8988T (cell line): ENCODE measurements at places on chromosomes 11 and 22.

- DNase-seq: no peak
These were observed 183.9 kb downstream of the DBX1 start for GRCh38 chr11:19976281-19976941.

DNA sequence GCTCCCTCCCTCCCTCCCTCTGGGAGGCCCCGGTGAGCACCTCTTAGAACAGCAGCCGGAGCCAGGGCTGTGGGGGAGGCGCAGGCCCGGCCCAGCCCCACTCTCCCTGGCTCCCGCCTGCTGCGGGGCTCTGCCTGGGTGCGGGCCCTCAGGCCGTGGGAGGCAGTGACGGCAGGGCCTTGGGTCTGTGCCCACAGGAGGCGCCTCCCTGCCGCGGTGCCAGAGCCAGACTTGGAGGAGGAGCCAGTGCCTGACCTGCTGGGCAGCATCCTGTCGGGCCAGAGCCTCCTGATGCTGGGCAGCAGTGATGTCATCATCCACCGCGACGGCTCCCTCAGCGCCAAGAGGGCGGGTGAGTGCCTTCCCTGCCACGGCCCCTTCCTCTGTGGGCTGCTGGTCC is 9.5 kb downstream of the IRF7 start:
- DNase-seq: no peak

- no peak for DNase-seq
These were observed 14.2 kb downstream of the SMCO4 start for GRCh38 chr11:93528757-93529645.

- no peak for DNase-seq
These were observed 16.2 kb upstream of the ME3 start for GRCh38 chr11:86688398-86689179.

GRCh38 chr22:46068181-46068592 is 82.1 kb upstream of the PPARA start:
- no peak for DNase-seq

DNA sequence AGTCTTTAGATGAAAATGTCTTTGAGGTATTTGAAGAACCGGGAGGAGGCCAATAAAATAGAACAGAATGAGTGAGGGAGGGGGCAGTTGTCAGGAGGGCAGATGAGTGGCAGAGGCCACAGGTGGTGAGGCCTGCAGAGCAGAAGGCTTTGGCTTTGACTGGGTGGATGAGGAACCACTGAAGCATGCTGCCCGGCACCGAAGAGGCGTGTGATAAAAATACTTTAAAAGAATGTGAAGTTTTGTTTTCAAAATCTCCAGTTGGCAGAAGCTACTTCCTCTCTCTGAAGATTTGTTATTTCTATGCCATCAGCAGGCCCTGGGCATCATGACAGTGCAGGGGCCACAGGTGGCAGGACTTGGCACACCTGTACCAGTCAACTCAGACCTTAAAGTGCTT is 6.3 kb downstream of the MS4A12 start:
- no peak for DNase-seq

GRCh38 chr11:28938091-28938490 is 829.9 kb downstream of the METTL15 start:
- DNase-seq: no peak

DNA sequence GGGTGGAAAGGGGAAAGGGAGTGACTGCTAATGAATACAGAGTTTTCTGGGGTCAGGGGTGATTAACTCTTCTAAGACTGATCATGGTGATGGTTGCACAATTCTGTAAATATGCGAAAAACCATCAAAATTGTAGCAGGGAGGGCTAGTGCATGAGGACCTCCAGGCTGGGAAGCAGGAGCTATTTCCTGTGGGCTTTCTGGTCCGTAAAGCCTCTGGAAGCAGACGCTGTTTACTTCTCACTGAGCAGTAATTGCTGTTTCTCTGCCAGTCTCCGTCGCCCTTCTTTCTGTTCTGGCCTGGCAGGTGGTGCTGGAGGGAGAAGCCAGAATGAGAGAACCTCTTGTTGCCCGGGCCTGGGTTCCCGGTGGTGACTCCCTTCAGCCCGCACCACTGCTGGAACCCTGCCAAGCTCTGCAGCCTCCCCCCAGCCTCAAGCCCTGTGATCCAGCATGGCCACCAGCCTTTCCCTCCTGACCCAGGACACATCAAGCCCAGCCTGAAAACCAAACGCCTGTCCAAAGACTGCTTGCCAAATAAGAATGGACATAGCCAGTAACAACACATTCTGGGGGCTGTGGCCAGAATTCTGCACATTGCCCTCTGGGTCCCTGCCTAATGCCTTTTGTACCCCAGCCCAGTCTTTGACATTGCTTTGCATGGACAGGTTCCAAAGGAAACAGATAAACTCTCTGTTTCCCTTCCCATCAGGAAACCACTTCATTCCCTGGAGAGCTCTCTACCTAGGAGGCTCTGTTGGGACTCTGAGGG is 201.0 kb upstream of the NAV2 start:
- DNase-seq: no peak

DNA sequence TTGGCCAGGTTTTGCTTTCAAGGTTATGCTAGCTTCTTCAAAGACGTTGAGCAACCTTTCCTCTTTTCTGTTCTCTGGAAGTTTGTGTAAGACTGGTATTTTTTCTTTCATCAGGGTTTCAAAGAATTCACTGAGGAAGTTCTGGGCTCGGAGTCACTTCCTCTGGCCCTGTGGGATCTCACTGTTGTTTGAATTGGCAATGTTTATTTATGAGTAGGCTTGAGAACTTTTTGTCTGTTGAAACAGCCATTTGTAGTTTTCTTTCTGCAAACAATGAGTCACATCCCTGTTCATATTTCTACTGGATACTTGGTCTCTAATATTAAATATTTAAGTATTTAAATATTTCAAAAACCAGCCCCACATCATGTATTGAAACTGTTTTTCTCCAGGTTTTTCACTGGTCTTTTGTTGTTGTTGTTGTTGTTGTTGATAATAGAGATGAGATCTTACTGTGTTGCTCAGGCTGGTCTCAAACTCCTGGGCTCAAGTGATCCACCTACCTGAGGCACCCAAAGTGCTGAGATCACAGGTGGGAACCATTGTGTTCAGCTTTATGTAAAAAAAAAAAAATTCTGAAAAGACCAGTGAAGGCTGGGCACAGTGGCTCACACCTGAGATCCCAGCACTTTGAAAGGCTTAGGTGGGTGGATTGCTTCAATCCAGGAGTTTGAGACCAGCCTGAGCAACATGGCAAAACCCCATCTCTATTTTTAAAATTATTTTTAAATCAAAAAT is 26.9 kb downstream of the SUSD2 start:
- DNase-seq: no peak

DNA sequence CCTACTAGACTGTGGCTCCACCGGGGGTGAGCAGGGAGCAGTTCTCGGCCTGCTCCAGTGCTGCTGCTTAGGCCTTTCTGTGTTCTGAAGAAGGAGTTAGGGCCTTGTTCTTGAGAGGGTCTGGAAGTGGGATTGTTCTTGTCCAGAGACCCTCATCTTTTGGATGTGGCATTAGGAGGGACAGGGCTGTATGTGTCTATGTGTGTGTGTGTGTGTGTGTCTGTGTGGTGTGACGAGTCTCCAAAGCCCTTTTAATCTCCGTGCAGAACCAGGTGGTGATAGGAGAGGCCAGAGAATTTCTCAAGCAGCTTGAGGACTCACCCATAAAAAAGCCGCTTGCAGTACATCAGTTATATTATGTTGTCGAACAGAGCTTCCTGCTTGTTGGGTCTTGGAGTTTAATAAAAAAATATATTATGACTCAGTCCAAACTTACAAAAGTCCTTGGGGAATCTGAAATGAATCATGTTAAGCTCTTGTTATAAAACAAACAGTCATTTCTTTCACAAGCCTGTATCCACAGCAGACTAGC is 196.5 kb downstream of the TENM4 start:
- DNase-seq: no peak

DNA sequence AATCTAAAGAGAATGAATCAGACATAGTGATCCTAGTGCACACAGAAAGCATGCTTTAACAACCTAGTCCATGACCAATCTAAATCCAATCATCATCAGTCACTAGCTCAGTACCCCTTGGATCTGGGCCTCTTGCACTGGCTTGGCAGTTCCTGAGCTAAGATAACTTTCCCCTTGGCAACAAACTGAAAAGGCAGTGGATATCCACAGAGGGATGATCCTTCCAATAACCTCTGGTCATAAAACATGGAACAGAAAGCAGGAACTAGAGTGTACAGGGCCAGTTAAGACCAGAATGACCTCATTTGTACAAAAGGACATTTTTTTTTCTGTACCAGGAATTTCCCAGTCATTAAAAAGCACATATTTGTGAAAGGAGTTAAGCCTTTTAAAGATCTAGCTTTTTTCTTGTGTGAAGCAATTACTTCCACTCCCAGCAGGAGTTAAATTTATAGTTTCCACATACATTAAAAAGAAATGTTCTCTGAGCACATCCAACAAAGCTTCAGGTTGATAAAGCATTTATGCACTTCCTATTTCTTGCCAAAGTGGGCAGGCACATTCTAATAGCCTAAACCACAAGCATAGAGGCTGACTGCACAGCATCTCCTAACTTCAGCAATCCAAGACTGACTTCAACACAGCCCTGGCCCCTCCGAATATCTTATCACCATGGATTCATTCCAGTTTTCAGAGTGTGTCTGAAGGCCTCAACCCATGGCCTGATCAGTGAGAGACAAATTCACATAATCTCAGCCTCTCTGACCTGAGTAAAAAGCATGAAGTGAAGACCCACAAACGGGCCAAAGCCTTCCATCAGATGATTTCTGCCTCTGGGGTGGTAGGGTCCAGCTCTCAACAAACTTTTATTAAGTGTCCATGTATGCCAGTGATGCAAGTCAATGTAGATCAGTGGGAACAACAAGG is 29.9 kb downstream of the GUCY1A2 start:
- DNase-seq: no peak

DNA sequence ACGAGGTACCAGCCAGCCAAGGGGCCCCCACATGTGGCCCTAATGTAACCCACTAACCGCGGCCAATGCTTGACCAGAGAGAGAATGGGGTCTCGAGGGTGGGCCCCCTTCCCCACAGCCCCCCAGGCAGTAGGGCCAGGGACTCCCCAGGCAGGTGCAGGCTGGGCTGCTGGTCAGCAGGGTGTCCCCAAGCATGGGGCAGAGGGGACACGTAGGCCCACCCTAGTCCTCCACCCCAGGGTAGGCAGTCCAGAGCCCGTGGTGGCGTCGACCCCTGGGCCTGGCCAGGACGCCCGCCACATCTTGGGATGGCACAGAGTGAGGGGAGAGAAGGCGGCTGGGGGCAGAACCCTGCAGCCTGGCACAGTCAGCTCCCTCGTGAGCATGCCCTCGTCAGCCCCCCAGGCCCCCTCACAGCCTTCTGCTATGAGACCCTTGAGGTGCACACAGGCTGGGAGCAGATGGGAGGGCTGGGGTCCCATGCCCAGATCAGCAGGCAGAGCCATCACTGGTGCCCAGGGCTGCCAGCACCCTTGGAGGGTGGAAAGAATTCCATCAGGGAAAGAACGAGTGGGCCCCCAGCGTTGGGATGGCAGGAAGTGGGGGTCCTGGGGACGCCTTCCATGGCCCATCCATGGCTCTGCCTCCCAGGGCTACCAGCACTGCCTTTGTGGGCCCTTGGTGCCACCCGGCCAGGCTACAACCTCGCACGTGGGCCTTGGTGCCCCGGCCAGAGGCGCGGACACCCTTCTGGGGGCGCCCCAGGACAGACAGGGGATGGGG is 6.1 kb downstream of the TNNT3 start:
- no peak for DNase-seq

- DNase-seq: no peak
These were observed 260.8 kb downstream of the MIAT start for GRCh38 chr22:26918226-26918625.

GRCh38 chr11:95232666-95233065 is 1.7 kb upstream of the SESN3 start:
- DNase-seq: no peak

DNA sequence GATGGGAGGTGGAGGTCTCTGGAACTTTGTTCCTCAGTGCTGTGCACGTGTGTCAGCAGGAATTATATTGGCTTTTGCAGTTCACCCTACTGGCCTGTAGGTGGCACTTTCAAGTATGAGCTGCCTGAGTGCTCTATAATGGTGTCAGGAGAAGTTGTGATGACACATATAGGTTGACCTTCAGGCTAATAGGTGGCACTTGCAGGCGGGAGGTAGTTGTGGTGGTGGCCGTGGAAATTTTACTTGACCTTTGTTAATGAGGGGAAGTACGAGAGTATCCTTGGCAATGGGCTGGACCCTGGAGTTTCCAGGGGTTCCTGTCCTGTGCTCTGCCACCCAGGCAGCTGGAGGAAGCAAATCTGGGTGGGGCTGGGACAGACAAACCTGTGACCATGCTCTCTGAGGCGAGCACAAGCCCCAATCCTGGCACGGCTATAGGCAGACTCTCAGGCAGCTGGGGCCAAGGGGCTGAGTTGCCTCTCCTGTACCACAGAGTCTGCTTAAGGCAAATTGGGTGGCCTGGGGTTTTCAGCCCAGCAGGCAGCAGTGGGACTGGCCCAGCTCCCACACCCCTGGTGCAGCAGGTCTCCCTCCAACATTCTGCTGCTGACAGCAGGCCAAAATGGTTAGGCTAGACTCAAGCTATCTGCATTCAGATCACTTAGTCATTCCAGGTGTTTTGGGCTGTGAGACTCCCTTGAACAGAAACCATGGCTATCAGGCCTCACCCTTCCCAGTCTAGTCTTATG is 147.5 kb upstream of the CTSC start:
- DNase-seq: peak; percentile 26

DNA sequence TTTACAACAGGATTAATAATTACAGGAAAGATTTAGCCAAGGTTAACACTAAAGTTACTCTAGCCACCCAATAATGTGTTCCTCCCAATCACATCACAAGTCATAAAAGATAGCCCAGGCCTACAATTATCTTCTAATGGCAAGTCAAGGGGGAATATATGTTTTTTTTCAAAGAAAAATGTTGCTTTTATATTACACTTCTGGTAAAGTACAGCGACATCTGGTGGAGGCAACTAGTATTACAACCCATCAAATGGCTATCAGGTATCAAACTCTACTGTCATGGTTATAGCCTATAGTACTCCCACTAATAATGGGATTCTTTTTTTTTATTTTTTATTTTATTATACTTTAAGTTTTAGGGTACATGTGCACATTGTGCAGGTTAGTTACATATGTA is 71.8 kb downstream of the XRRA1 start:
- no peak for DNase-seq
